ENCODE measurements at places on chromosomes 5 and 9.

DNA sequence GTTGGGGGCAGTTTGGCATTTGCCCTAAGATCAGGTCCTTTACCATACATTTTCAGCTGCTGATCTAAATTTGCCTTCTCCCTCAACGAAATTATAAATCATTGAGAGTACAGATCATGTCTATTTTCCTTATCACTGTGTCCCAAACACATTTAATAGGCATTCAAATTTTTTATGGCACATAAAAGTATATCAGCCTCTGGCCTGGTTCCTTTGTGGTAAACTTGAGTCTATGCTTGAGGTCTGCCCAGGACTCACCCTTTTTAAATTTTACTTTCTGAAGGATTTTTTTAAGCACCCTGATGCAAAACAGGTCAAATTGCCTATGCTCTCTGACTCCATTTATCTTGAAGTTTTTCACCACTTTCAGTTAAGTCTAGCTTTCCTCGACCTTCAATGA, 163.6 kb upstream of the GRIN3A start:
- no peak for DNase-seq

DNA sequence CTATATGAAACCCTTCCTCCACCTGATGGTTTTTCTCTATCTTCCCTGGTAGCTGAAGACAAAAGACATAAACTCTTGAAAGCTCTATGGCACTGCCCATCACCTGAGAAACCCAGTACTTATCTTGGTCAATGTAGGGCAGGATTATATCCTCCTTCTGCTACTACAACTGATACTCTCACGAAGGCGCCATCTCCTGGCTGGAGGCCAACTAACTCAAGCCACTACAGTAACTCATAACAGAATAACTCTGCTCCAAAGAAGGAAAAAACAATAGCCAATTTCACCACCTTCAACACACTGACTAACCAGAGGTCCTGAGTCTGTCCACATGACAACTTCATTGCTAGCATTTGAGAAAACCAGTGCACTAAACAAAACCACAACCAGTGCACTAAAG, 409.2 kb downstream of the CETN3 start:
- DNase-seq = no peak

GRCh38 chr5:170861667-170861916, 226 bp upstream of the RANBP17 start:
- DNase-seq = no peak

DNA sequence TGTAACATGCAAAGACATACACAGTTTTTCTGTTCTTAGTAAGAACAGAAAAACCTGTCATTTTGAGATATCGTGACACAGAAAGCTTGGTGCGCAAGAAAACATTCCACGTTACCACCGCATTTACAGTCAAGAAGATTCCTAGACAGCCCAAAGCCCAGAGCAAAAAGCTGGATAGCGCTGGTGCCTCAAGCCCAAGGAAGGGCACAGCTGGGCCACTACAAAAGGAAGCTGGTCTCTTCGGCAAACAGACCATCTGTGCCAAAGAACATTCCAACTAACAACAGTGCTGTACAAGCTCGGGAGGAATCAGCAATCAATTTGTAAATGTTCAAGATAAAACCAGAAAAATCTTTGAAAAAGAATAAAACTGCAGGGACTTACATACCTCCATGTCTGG, 31.0 kb downstream of the PSMB7 start:
- DNase-seq = no peak

GRCh38 chr5:136192526-136193321, at the start of gene SMIM32:
TSS of gene SMIM32 (minus strand) at chr5:136193162. CDS start at chr5:136192524, 638 bp downstream.
- no peak for DNase-seq

DNA sequence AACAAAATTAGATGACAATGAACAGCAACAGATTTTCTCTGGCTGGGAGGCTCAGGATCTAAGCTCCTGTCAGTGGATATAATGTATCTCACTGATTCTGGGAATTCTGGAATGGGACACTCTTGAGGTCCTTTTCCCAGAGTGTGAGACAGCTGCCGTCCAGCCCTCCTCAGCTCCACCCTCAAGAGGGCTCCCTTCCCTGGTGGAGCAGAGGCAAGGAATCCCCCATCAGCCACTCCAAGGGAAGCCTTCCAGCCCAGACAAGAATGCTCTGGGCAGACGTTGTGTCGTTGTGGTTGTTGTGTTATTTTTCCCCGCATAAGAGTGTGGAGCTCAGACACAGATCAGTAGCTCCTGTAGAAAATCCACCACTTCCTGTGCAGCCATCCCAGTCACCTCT, 47.7 kb upstream of the ATP10B start:
- DNase-seq = no peak

- DNase-seq = no peak
Observed at GRCh38 chr9:114723931-114724330, 41.9 kb upstream of the TEX48 start.

GRCh38 chr9:33677961-33678360, 117.4 kb upstream of the PRSS3 start:
- no peak for DNase-seq

- DNase-seq = no peak
Observed at GRCh38 chr9:136947955-136948510, 3.0 kb downstream of the C8G start.

DNA sequence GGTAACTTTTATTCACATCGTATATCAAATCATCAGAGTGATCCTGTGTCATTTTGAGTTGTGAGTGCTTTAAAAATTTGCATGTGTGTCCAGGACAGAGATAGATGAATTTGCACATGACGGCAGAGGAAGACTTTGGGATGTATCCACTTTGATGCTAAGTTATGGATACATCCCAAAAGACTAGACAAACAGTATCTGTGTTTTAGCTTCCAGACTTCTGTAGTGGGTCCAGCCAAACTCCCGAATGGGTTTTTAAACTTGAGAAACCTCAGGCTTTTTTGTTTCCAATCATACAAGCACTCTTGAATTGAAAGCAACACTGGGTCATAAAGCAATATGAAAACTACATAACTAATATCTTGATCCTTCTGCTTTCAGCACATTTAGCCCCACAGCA, 213.8 kb downstream of the C9orf152 start:
- DNase-seq = no peak

DNA sequence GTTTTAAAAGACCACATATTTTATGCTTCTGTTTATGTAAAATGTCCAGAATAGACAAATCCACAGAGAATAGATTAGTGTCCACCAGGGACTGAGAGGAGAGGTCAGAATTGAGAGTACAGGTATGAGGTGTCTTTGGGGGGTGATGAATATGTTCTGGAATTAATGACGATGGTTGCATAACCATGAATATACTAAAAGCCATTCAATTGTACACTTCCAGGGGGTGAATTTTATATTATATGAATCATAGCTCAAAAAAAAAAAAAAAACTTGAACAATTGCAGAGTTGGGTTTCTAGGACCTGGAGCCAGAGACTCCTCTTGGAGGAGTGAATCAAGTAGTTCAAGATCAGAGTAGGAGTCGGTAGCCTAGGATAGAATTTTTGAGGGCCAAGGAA, 57.8 kb upstream of the RUSC2 start:
- DNase-seq = no peak

DNA sequence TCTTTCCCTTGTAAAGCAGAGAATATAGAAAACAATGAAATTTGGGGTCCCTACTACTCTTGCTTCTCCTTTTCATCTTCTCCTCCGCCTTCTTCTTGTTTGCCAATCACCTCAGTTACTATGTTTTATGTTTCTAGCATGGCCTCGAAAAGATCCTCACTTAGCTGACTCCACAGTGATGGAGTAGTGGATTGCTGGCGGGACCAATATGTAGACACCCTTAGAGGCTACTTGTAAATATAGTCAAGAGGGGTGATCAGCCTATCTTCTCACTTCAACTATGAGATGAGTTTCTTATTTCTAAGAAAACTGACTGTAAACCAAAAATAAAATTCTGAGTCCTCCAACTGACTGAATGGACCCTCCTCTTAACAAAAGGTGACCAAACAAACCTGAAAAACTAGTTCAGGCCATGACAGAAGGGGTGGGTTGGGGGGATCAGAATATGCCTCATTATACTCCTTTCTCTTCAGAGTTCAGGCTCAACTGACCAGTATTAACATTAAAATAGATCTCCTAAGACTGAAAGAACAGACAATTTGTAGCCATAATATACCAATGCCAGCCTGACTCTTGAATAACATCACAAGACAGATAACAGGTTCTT, 829.0 kb downstream of the TLE4 start:
- no peak for DNase-seq

DNA sequence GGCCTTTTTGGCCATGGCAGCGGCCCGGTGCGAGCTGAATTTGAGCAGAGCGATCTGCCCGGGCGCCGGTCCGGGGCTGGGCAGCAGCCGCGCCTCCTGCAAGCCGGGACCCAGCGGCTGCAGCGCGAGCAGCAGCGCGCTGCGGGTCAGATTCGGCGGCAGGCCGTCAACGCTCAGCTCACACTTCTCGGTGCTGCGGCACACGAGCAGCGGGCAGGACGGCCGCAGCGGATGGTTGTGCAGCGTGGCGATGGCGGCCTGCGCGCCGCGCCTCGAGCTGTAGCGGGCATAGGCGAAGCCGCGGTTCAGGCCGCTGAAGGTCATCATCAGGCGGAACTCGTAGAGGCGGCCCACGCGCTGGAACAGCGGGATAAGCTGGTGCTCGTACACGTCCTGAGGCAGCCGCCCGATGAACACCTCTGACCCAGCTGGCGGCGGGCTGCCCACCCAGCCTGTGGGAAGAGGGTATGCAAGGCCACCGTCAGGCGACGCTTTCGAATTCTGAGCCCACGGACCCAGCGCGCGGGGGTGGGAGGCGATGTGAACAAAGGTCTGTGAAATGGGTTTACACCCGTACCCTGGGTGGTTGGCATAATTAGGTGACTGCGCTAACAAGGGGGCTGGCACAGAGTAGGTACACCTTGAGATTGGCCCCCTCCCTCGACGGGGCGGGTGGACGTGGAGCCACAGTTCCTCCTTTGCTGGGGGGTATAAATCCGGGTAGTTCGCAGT, 755 bp downstream of the DND1 start:
- DNase-seq = no peak

All from stimulated activated CD4-positive, alpha-beta T cell treated with anti-CD3 and anti-CD28 coated beads, Interleukin-4, amount 100 ng/mL, for 4 hours (primary cell).